ENCODE measurements at places on chromosomes 2 and 18.

DNA sequence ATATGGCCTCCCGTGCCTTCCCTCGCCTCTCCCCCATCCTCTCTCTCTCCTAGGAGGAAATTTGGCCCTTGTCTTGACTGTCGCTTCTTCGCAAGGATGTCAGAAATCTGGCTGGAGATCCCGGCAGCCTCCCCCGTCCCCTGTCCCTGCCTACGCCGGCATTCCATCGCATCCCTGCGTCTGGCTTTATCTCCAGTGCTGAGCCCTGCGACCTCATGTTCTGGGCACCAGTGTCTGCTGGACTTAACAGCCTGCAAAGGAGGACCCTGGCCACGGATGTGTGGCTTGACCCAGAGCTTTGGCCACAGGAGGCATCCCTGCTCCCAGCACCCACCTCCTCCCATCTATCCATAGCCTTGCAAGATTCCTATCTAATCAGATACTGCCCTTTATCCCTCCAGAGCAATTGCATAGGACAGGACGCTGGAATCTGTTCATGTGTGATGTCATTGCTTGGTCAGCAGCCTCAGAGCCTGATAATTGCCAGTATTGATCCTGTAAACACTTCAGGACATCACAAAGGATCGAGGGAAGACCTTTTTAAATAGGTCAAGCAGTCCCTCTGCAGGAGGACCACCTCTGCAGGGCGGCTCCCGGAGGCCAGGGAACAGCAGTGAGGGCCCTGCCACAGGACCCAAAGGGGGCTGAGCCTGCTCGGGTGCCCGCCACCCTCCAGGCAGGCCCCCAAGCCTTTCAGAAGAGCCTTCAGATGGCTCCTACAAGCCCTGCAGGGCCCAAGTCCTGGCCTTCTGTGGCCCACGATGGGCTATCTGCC is 168.2 kb downstream of the TWIST2 start:
- DNase-seq = no peak

DNA sequence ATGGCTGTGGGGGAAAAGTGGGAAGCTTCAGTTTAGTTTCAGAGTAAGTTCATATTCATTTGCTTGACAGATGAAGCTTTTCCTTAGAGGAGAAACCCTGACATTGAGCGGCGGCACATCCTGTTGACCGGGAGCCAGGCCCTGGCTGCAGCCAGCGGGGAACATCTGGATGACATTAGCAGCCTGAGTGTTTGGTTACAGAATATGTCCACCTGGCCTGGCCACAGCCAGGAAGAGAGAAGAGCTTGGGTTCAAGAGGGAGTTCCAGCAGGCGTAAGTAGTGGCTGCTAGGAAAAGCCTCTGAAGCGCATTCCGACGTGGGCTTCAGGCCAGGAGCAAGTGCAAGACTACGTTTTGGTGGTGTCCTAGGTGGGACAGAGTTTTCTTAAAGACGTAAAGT is 144.9 kb upstream of the MYCN start:
- DNase-seq = no peak

GRCh38 chr18:67926929-67927864 is 410.7 kb upstream of the DSEL start:
- no peak for DNase-seq

DNA sequence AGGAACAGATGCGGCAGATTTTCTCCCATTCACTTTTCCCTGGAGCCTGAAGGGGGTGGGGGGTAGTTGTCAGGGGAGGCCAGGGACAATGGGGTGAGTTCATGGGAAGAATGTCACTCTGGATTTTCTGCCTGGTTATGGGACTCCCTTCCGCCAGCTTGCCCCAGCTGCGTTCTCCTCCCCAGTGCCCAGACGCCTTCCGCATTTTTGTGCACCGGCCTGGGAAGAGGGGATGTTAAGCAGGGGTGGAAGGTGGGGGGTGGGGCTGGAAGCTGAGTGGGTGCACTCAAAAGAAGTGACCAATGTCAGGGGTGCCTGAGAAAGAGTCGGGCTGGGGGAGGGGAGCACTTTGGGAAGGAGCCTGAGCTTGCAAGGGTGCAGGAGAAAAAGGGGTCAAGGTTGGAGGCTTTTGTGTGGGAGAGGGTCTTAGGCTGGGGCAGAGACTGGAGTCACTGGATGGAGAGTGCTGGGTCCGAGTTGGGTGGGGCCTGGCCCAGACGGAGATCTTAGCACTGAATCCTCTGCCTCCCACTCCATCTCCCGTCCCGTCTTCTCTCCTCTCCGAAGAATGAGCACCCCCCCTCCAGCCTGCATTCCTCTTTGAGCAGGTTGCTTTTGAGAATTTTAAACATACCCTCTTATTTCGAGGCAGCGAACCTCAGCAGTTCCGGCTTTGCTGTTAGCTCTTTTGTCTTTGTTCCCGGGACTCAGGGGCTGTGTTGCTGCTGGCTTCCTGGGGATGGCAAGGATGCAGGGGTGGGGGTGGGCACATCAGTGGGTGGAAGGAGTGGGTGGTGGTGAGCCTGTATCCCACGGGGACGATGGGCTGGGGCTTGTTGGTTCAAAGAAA is 2.7 kb downstream of the IGFBP2 start:
- no peak for DNase-seq

DNA sequence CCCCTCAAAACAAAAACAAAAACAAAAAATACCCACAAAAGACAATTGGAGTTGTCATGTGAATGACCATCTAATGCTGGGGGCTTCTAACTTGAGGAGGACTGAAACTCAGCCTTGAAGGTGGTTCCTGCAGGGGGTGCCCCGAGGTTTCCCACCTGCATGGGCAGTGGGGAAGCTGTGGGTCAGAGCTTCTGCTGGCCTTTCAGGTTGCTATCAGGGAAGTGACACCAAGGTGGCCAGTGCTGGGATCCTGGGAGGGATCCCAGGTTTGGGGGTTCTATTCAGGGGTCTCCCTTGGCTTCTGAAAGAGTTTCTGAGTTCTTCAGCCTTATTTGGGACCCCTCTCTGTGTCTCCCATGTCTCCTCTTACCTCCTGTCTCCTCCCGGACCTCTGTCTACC is 62.8 kb downstream of the LDLRAD4 start:
- no peak for DNase-seq

DNA sequence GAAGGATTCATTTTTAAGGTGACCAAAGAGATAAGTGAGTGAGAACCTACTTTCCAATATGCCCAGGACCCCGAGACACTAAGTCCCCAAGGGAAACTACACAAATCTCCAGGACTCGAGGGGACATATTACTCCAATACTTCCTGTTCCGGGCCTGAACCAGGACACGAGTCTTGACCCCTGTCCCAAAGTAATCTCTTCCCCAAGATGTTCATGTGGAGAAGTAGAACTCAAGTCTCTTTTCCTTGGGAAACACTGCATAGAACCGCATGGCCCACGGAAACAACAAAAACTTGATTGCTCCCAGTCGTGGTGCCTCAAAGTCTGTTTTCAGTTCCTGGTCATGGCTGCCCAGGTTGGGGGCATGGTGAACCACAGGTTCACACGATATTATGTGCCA is 87.2 kb upstream of the ZEB2 start:
- DNase-seq = no peak

DNA sequence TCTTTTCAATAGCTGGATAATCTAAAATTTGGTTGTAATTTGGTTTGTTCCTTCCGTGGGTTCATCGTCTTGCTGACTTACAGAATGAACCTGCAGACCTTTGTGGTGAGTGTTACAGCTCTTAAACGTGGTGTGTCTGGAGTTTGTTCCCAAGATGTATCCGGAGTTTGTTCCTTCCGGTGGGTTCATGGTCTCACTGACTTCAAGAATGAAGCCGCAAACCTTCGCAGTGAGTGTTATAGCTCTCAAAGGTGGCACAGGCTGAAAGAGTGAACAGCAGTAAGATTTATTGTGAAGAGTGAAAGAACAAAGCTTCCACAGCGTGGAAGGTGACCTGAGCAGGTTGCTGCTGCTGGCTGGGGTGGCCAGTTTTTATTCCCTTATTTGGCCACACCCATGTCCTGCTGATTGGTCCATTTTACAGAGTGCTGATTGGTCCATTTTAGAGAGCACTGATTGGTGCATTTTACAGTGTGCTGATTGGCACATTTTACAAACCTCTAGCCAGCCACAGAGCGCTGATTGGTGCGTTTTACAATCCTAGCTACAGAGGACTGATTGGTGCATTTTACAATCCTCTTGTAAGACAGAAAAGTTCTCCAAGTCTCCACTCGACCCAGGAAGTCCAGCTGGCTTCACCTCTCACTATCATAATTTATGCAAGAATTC is 16.6 kb downstream of the RALB start:
- DNase-seq = no peak

DNA sequence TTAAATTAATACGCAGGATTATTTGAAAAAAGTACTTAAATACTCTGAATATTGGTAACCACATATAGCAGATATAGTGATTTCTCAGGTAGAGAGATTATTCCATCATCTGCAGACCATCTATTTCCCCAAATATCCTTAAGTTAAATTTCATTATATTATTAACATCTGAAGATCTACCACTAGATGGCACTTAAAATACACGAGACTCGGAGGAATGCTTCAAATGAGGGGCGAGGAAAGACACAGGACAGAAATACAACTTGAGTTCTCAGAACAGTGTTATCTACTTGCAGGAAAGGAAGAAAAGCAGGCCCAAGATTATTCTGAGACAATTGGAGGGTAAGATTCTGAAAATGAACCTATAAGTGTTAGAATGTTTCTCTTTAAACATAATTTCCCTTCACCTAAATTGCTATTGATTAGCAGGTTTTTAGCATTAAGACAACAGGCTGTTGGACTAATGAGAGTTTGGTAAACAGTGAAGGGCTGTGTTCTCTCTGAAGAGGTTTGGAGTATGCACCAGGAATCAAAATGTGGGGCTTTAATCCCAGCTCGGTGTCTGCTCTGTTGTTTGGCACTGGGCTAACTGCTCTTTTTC is 76.9 kb upstream of the GCFC2 start:
- DNase-seq = no peak
